ENCODE measurements at places on chromosomes 16 and 17. TPM values are rescaled to one million over a fixed set of nuclear protein-coding genes. Genes with fewer than 3 reads are reported as not detected.

- H3K36me3 ChIP-seq: no peaks in the 10 kb centered on the region
- DNase-seq: no peak
- H3K4me3 ChIP-seq: no peak overlapping the region
- H3K27ac ChIP-seq: no peak overlapping the region
Observed at GRCh38 chr17:36680701-36681202, 79.4 kb downstream of the MRM1 start.

PEX12 gene
- total RNA-seq: 6.9 TPM

DNA sequence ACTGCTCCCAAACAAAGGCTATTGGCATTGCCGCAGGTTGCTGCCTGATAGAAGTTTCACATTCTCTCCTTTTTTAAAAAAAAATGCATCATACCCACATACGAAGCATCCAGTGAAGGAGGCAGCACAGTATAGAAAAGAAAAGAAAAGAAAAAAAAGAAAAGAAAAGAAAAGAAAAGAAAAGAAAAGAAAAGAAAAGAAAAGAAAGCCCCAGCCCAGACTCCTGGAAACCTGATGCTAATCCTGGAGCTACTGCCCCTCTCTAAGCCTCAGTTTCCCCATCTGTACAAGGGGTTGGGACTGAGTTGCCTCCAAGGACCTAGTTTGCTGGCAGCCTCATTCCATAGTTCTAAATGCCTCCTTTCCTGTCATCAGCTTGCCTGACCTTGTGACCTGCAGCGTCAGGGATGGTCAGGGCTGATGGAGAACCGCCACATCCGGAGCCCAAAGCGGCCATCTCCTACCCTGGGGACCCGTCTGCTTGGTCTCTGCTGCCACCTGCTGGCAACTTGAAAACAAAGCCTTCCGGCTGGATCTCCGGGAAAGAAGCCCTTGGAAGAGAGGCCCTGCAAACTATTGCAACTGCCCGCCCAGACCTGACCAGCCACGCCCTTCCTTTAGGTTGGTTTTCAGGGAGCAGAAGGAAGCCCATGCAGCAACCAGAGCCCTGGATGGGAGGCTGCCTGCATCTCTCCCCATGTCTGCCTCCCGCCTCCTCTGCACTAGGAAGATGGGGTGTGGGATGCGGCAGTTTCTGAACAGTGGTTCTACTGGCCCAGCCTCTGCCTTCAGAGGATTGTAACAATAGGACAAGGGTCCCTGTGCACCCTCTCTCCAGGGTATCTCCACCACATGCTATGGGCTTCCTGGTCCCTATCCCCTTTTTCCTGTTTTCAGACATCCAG lies 13.0 kb downstream of the AIPL1 start:
- H3K4me3 ChIP-seq: no peak overlapping the region
- DNase-seq: peak; percentile 92
- no peak overlapping the region for H3K27ac ChIP-seq
- no peaks in the 10 kb centered on the region for H3K36me3 ChIP-seq
- peaks cover 4% of the 10 kb centered on the region for H3K27me3 ChIP-seq
- no peaks in the 10 kb centered on the region for H3K4me1 ChIP-seq

- H3K4me3 ChIP-seq: no peak overlapping the region
- no peaks in the 10 kb centered on the region for H3K36me3 ChIP-seq
- H3K4me1 ChIP-seq: no peaks in the 10 kb centered on the region
- H3K27me3 ChIP-seq: no peaks in the 10 kb centered on the region
Observed at GRCh38 chr16:27449434-27450195, 47.6 kb downstream of the IL21R start.

DNA sequence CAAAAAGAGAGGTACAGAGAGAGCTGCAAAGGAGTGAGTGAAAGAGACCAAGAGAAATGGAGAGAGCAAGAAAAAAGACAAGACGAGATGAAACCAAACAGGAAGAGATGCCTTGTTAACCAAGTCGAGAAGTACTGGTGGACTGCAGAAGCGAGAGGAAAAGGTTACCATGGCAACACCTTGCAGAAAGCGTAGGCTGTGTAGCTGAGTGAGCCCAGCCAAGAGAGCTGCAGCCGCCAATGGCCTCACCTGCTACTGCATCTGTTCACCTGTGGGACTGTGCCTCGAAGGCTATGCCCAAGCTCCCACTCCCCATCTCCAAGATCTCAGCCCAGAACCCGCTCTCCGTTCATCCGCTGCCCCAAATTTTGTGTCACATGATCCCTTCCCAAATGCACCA lies 161.3 kb downstream of the SLC39A11 start:
- H3K4me3 ChIP-seq: no peak overlapping the region
- H3K27ac ChIP-seq: no peak overlapping the region
- H3K27me3 ChIP-seq: no peaks in the 10 kb centered on the region
- DNase-seq: no peak
- H3K4me1 ChIP-seq: peaks cover 23% of the 10 kb centered on the region
- peaks cover 10% of the 10 kb centered on the region for H3K36me3 ChIP-seq

AATK gene
- not detected for total RNA-seq

- no peaks in the 10 kb centered on the region for H3K4me1 ChIP-seq
- no peaks in the 10 kb centered on the region for H3K27me3 ChIP-seq
- no peak overlapping the region for H3K4me3 ChIP-seq
- no peak overlapping the region for H3K27ac ChIP-seq
Observed at GRCh38 chr17:32783602-32784001, 93.3 kb downstream of the MYO1D start.

GRCh38 chr16:23670137-23670776 lies 8.4 kb upstream of the PLK1 start:
- H3K4me3 ChIP-seq: no peak overlapping the region
- peaks cover 54% of the 10 kb centered on the region for H3K36me3 ChIP-seq
- no peak overlapping the region for H3K27ac ChIP-seq
- H3K27me3 ChIP-seq: no peaks in the 10 kb centered on the region
- H3K4me1 ChIP-seq: no peaks in the 10 kb centered on the region
- no peak for DNase-seq

GFER gene
- 21.2 TPM for total RNA-seq

GRCh38 chr16:4646773-4647643 lies 22.4 kb downstream of the MGRN1 start:
- no peak overlapping the region for H3K27ac ChIP-seq
- no peaks in the 10 kb centered on the region for H3K4me1 ChIP-seq
- no peak overlapping the region for H3K4me3 ChIP-seq
- H3K36me3 ChIP-seq: peaks cover 17% of the 10 kb centered on the region
- no peaks in the 10 kb centered on the region for H3K27me3 ChIP-seq

GRCh38 chr17:36616061-36617029 lies 15.0 kb downstream of the MRM1 start:
- H3K27me3 ChIP-seq: peaks cover 4% of the 10 kb centered on the region
- H3K4me1 ChIP-seq: peaks cover 3% of the 10 kb centered on the region
- H3K36me3 ChIP-seq: no peaks in the 10 kb centered on the region
- H3K4me3 ChIP-seq: no peak overlapping the region
- no peak for DNase-seq
- no peak overlapping the region for H3K27ac ChIP-seq

DNA sequence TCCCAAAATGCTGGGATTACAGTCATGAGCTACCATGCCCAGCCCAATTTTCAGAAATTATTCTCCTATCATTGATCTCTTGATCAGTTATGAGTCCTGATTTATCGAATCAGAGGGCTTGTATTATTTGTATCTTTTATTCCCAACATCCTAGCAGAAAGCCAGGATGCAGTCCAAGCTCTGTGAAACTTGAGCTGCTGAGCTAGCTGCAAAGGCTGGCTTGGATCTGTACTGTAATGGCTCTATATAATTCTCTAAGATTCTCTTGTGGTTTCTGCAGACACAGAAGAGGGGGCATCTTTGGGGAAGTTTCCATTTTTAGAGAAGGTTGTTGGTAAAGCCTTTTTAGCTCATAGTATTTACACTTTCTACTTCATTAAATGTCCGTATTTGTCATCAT lies 227.1 kb downstream of the MAP2K4 start:
- no peak overlapping the region for H3K4me3 ChIP-seq
- no peak for DNase-seq
- H3K27ac ChIP-seq: no peak overlapping the region
- H3K36me3 ChIP-seq: no peaks in the 10 kb centered on the region

DNA sequence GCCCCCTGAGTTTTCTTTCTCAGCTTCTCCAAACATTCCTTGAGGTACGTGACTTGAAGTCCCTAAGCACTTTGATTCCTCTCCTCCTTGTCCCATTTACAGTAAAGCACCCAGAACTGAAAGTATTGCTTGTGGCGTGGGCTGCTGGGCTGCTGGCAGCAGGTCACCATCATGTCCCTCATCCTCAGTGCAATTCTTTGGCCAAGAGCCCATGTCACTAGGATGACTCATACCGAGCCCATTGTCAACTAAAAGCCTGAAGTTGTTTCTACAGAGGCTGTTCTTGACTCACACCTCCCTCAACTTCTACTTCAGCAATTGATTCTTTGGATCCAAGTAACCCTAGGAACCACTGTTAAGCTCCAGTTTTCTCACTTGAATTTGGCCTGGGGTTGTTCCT lies 54.3 kb downstream of the KPNA2 start:
- H3K4me3 ChIP-seq: no peak overlapping the region
- DNase-seq: peak; percentile 57
- H3K36me3 ChIP-seq: no peaks in the 10 kb centered on the region

DNA sequence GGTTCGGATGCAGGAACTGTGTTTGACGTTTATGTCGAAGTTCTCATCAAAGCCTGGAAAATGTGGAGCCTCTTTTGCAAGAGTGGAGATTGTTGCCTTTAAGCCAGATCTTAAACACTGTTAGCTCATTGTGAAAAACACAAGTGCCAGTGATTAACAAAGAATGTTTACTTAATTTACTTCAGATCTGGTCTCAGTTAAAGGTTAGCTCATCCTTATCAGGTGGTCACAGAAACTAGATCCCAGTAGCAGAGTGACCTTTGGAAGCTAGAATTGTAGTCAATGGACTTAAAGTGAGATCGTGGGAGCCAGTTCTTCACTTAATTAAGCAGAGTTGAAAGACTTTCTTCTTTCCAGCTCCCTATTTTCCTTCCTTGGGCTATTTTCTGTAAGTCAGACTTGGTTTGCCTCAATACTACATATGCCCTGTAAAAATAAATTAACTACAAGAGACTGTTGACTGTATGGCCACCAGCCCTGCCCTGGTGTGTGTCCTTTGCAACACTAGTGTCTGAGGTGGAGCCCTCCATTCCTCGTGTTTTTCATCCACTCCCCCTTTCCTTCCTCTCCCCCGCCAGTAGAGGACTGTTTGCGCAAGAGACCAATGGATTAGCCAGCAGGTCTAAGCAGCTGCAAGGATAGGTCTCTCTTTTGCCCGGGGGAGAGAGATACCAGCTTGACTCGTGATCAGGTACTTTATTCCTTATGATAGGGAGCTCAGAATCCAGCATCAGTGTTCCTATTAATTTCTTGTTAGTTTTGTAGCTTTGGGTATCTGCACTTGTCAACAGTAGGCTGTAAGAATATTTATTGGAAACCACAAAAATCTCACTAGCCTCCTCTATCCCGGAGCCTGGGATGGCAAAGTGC lies 20.2 kb downstream of the FBXO39 start:
- H3K27me3 ChIP-seq: peaks cover 10% of the 10 kb centered on the region
- no peak overlapping the region for H3K4me3 ChIP-seq
- H3K27ac ChIP-seq: no peak overlapping the region
- H3K36me3 ChIP-seq: no peaks in the 10 kb centered on the region
- DNase-seq: no peak
- H3K4me1 ChIP-seq: no peaks in the 10 kb centered on the region

- H3K27me3 ChIP-seq: no peaks in the 10 kb centered on the region
- DNase-seq: no peak
- no peak overlapping the region for H3K27ac ChIP-seq
- H3K4me1 ChIP-seq: no peaks in the 10 kb centered on the region
- no peak overlapping the region for H3K4me3 ChIP-seq
Observed at GRCh38 chr17:74815067-74815466, 38.9 kb upstream of the NAT9 start.

TBC1D3I gene
- total RNA-seq: 0.42 TPM

DNA sequence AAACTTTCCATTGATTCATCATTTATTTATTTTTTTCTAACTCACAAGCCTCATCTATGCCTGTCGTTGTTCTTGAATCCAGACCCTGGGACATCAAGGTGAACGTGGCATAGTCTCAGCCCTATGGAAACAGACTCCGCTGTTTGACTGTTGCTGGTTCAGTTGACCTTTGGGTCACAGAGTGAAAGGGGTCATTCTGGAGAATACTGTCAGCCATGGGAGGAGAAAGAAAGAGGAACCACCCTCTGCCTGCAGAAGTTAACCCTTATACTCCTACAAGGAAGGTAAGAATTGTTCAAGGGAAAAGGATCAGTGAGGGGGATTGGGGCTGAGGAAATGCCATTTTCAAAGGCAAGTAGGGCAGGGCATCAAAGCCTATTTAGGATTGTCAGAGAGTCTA lies 387.6 kb upstream of the MAF start:
- H3K36me3 ChIP-seq: no peaks in the 10 kb centered on the region
- DNase-seq: no peak
- no peak overlapping the region for H3K4me3 ChIP-seq
- H3K27ac ChIP-seq: no peak overlapping the region
- H3K27me3 ChIP-seq: no peaks in the 10 kb centered on the region

DNA sequence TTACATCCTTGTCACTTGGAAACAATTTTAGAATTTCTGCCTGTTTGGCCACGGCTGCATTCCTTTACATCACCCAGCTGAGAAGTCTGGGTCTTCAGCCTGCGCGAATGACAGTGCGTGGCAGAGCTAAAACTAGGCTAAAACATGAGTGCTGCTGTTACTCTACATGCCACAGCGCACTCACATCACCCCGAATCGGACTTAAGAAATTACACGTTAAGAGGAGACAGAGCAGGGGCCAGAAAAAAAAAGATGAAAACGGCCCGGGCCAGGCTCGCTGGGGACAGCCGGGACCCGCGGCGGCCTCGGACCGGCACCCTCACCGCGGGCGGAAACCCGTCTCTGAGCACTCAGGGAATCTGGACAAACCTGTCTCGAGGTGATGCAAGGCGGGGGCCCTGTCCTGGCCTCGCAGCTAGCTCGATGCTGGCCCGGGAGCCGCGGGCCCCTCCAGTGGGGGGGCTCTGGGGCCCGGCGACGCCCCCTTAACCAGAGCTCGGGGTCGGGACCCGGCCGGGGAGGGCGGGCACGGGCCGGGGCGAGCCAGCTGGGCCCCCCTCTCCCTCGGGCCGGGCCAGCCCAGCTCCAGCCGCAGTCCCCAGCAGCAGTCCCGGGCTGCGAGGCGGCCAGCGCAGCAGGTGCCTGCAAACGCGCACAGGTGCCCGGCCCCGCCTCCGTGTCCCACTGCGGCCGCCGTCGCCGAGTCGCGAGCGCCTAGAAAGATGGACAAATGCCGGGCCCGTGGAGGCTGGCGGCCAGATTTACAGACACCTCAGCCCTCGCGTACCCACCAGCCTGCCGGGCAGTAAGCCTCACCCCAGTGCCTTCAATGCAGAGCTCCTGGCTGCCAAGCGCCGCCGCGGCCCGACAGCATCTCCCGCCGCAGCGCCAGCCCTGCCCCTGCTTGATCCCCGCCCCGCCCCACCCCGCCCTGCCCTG lies at the start of gene AKTIP:
Gene AKTIP, minus strand, starts transcription at position 879 of the 939 bp plus-strand sequence. CDS start 2,950 bp downstream, outside the sequence.
- H3K27ac ChIP-seq: peak within 1 kb of the TSS; percentile 94
- H3K36me3 ChIP-seq: peaks cover 15% of the 10 kb centered on the region
- no peaks in the 10 kb centered on the region for H3K27me3 ChIP-seq
- H3K4me3 ChIP-seq: peak within 1 kb of the TSS; percentile 95
- no peak for DNase-seq
- H3K4me1 ChIP-seq: peaks cover 28% of the 10 kb centered on the region

DNA sequence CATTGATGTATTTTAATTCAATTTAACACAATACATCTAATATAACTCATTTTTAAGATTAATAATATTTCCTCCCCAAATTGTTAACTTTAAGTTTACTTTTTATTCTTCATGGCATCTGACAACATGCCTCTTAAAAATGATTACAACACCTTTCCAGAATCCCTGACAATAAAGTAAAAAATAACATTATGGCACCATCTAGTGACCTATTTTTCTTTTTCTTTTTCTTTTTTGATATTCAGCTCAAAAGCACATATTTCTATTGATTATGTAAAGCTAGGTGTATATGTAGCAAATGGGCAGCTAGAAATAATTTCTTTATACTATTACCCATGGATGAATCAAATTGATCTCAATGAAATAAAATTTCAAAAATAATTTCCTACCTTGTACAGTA lies 834.3 kb upstream of the CDH8 start:
- no peaks in the 10 kb centered on the region for H3K27me3 ChIP-seq
- no peaks in the 10 kb centered on the region for H3K36me3 ChIP-seq
- DNase-seq: no peak
- no peak overlapping the region for H3K27ac ChIP-seq
